NCI-H524 treated with DMSO at 0.1 percent for 48 hours (cell line): ENCODE measurements at places on chromosomes 1 and 21.

DNA sequence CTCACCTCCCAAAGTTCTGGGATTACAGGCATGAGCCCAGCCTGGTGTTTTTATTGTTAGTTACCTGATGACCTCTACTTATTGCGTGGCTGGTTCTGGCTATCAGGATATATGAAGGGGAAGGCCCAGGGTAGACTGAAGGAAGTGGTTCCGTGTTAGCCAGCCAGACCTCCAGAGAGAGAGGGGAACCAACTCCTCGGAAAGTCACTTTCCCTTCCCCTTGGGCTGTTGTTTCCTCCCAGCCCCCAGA, 2.5 kb upstream of the RCSD1 start:
- DNase-seq: no peak

DNA sequence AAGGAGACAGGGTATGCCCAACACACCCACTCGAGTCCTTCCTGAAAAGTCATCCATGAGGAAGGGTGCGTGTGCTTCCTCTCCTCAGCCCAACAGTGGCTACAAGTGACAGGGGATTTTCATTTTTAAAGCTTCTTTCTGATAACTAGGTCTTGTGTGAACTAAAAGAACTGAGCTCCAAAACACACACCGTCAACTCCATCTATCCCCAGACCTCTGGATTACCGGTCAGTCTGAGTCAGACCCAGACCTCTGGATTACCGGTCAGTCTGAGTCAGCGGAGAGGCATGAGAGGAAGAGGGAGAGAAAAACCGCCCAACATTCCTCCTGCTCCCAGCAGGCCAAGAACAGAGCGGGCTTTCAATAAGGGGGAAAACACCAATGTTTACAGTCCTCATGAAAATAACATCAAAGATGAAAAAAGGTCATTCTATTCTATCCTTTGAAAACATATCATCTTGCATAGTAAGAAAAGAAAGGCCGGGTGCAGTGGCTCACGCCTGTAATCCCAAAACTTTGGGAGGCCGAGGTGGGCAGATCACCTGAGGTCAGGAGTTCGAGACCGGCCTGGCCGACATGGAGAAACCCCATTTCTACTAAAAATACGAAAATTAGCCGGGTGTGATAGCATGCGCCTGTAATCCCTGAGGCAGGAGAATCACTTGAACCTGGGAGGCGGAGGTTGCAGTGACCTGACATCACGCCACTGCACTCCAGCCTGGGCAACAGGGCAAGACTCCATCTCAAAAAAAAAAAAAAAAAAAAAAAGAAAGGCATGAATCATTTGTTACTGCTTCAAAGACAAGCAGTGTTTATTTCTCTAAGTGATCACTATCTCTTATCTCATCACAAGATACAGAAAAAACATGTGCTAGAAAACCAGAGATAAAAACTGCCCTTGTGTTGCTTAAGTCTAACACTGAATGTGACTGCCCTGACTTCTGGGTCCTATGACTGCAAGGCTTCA, 3.4 kb downstream of the PTTG1IP start:
- DNase-seq: no peak

GRCh38 chr1:223074445-223075300, 68.4 kb downstream of the TLR5 start:
- DNase-seq: no peak

DNA sequence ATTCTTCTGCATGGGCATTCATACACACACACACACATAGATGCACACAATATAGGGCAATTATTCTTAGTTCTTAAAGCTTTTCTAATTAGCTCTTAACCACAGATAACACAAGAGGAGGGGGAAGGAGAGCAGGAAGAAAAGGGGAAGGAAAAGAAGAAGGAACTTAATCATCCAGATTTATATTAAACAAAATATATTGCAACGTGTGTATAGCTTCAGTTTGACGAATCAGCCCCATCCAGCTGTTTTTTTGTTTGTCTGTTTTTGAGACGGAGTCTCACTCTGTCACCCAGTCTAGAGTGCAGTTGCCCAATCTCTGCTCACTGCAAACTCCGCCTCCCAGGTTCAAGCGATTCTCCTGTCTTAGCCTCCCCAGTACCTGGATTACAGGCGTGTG, 21.7 kb upstream of the ANKRD13C start:
- DNase-seq: no peak

DNA sequence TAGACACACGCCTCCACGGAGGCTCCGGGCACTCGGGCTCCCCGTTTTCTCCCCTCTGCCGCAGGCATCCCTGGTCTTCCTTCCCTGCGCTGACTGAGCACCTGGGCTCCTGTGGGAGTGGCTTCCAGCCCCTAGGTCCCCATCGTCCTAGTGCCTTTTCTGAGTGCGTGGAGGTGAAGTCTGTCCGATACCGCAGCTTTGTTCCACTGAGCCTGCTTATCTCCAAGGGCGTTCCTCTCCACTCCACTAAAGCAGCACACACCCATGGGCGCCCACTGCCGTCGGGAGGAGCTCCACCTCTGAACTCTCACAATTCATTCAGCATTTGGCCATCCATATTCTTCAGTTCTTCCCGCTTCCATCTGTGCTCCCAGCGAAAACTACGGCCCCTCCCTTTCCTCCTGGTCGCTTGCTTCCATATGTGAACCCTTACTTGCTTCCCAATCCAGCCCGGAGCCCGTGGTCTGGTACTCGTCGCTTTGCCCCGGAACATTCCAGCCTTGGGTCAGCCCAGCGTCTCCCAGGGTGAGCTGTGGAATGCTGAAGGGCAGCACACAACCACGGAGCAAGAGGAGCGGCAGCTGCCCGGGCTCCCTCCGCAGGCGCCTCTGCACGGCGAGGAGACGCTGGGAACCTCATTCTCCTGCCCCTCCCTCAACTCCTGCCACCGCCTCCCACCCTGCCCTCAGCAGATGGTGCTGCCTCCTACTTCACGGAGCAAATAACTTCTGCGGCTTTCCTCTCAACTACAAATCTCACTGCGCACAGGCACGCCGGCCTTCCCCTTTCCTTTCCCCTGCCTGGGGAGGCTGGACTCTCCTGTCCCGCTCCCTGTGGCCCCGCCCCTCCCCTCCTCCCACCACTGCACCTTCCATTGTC, 27.5 kb downstream of the ATP8B2 start:
- DNase-seq: peak; percentile 25

GRCh38 chr21:22342889-22343288, 1344.7 kb downstream of the NCAM2 start:
- DNase-seq: no peak

- DNase-seq: no peak
Measured at GRCh38 chr1:160436966-160437365, 36.6 kb downstream of the VANGL2 start.

DNA sequence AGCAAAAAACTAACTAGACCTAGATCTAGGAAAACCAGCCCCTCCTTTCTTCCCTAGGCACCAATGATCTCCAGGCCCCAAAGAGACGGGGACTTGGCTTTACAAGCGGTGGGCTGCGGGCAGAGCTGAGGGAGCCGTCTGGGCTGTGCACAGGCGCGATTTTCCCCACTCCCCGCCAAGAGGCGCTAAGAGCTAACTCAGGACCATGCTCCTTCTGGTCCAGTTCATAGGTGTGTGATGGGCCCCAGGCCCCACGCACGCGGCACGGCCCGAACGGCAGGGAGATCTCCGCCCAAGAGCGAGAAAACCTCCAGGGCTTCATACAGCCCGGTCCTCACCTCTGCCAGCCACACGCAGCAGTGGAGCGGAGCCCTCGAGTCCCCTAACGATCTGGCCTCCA, 7.5 kb upstream of the GPR153 start:
- no peak for DNase-seq
